ENCODE measurements at places on chromosomes 3 and 15.

- DNase-seq, result no peak
Observed at GRCh38 chr15:52778457-52778856, 11.7 kb downstream of the ONECUT1 start.

- DNase-seq, result no peak
Observed at GRCh38 chr15:65209701-65210643, 1.3 kb downstream of the CILP start.

- no peak for DNase-seq
Observed at GRCh38 chr3:124620600-124621063, 109.6 kb upstream of the UMPS start.

GRCh38 chr15:100097342-100098127 is 244.2 kb downstream of the ADAMTS17 start:
- DNase-seq, result no peak

DNA sequence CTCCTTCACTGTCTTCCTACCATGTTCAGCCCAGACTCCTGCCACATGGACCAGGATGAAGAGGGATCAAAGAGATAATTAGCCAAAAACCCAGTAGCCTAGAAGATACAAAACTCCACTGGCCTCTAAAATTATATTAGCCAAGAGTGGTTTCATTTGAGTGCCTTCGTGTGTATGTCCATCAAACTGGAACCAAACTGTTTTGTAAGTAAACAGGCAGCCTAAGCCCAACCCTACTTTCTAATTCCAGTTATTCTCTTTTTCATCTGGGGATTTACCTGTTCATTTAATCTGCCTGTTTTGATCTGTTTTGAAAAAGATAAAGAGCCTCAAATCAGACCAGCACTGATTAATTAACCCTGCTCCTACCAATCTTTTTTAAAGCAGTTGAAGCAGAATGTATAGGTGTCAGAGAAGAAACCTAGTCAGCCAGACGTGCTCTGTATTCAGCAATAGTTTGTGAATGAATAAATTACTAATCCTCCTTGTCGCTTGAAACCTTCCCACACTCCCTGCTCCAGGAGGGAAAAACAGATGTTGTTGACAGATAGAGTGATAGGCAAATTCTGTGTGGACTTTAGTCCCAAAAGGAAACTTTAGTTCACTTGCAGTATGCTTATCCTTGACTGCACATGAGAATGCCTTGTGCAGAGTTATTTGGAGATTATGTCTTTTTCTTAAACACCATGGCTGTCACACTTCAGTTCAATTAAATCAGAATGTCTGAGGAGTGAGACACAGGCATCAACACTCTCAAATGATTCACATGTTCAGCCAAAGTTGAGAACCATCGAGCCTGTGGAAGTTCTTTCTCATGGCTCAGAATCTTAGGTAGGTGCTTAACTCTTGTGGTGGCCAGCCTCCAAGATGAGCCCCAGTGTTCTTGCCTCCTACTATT is 55.5 kb upstream of the ZBED2 start:
- DNase-seq, result no peak

GRCh38 chr15:33968821-33969220 is 524 bp downstream of the CHRM5 start:
- no peak for DNase-seq

DNA sequence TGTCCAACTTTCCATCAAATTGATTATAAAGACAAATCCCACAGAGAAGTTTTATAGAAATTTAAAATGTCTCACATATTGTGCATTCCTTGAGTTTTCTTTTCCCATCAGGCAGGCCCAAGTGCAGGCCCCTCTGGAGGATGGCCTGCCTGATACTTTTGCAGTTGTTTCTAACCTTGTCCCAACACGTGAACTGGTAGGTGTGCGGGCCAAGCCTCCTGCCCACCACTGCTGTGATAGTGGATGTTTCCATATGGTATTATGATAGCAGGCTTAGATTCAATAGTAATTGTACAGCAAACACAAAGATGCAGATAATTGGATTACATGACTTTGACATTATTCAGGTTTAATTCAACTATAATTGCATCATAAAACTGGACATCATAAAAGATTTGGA is 1.4 kb downstream of the P2RY12 start:
- DNase-seq, result no peak

- DNase-seq, result no peak
Observed at GRCh38 chr15:77673866-77674265, 41.2 kb upstream of the LINGO1 start.

All from stimulated activated CD8-positive, alpha-beta memory T cell treated with anti-CD3 and anti-CD28 coated beads, Interleukin-12 subunit alpha, Interleukin-12 subunit beta, amount 100 ng/mL, for 4 hours (primary cell).